Gastroesophageal sphincter (tissue), 4 donors: ENCODE measurements at places on chromosomes 13 and 19.
A peak's percentile ranks its signal among the peaks of the same experiment; 100 is the strongest.

GRCh38 chr19:46408664-46409039 is 4.7 kb downstream of the CCDC8 start:
- peak; percentile 76 for ATAC-seq

DNA sequence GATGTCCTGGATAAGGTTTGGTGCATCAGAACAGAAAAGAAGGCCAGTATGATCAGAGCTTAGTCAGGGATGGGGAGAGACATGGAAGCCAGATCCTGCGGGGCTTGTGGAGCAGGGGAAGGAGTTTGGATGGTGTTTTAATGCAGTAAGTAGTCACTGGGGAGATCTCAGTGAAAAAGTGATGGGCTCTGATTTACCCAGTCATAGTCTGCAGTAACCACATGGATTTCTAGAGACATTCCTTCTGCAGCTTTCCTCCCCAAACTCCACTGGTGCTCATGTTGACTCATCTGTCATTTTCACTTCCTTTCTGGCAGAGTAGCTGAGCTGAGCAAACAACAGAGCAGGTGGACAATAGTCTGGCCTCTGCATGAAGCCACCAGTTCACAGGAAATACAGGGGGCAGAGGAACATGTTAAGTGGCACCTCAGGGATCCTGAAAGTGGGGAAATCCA is 144.1 kb downstream of the DPF1 start:
- ATAC-seq = no peak

DNA sequence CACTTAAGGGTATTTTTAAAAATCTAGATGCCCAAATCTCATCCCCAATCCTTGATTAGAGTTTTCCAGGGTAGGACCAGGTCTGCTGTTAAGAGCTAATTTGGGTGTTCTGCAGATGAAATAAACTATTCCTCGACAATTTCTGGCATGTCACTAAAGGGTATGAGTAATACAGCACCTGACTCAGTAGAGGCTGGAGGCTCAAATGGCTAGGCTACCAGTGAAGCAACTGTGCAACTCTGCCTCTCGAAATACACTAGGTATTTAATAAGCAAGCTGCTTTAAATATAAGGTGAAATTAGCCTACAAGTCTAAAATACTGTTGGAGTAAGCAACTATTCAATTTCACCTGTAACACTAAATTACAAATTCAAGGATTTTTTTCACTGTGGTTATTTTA is 1.5 kb downstream of the RNF6 start:
- no peak for ATAC-seq

- peak; percentile 50 for ATAC-seq
Observed at GRCh38 chr19:532561-533363, 1.2 kb downstream of the CDC34 start.

- no peak for ATAC-seq
Observed at GRCh38 chr19:51333836-51334460, 8.0 kb downstream of the VSIG10L start.

DNA sequence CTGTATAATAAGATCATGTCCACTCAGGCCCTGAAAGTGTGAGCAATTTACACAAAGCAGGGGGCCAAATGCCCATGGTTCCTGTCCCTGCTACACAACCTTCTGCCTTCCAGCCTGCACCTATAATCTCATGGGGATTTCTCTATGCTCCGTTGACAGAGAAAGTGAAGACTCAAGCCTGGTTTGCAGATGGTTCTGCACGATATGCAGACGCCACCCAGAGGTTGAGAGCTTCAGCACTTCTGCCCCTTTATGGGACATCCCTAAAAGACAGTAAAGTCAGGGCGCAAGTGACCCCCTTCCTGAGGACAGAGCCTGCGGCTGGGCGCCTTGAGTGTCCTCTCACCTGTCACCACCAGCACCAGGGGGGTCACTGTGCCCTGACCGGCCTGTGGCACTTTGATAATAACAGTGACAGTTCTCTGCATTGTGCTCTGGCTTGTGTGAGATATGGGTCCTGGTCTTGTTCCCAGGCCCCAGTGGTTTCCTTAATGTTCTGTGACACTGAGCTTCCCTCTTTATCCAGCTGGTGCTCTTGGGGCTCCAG is 15.1 kb downstream of the LILRA5 start:
- ATAC-seq = no peak

DNA sequence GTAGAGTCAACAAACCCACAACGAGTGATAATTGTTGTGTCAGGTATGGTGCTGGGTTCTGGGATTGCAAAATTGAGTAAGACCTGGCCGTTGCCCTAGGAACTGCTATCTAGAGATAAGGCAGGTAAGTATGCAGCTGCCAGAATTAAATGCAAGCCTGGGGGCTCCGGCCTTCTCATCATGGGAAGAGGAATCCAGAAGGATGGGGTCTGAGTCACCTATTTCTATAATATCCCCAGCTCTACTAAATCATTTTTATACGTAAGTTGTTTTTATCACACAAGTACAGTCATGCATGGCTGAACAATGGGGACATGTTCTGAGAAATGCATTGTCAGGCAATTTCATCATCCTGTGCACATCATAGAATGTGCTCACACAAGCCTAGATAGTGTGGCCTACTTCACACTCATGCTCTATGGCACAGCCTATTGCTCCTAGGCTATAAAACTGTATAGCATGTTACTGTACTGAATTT is 203.0 kb downstream of the KLF5 start:
- no peak for ATAC-seq

- ATAC-seq = no peak
Observed at GRCh38 chr19:3135961-3136683, at the start of gene GNA15. TSS of gene GNA15 (plus strand) at chr19:3136033. CDS start at chr19:3136451, 418 bp downstream.

- no peak for ATAC-seq
Observed at GRCh38 chr19:17743874-17744580, 7.2 kb upstream of the FCHO1 start.

DNA sequence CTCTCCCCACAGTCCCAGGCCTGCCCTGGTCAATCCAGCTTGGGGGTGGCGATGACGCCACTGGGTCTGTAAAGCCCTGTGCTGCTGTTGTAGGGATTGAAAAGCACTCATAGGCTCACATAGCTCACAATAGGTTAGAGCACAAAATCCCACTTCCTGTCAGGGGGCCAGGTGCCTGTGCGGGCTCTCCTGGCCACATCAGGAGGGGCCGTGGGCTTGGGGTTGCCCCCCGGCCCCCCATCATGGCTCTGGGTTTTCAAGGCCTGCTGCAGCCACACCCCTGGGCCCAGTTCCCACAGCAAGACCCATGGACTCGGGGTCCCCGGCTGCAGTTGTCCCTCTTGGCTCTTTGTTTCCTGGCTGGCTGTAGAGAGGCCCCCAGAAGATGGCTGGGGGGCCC is 62.9 kb downstream of the SMARCA4 start:
- no peak for ATAC-seq

GRCh38 chr13:95620825-95621498 is 23.5 kb downstream of the DZIP1 start:
- no peak for ATAC-seq

DNA sequence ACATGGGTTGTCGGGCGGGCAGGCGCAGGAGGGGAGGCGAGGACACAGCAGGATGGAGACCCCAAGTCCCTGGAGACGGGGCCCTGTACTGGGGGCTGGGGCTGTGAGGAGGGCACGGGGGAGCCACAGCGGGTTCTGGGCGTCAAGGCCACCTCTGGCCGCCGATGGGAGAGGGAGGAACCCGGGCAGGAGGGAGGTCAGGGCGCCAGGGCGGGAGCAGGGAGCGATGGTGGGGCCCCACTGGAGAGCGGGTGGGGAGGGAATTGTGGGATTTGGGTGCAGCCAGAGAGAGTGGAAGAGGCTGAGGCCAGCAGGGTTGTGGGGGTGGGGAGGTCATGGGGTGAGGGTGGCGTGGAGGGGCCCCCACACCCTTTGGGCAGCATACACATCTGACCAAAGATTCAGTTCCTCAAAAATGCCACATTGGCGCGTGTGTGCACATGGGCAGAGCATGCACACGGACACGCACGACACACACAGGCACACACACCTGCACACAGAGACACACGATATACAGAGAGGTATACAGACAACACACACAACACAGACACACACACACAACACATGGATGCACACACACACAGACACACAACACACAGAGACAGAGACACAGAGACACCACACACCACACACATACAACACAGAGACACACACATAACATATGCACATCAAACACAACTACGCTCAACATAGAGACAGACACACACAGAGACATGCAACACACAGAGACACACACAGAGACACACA is 54.9 kb downstream of the AP1M1 start:
- peak; percentile 38 for ATAC-seq

DNA sequence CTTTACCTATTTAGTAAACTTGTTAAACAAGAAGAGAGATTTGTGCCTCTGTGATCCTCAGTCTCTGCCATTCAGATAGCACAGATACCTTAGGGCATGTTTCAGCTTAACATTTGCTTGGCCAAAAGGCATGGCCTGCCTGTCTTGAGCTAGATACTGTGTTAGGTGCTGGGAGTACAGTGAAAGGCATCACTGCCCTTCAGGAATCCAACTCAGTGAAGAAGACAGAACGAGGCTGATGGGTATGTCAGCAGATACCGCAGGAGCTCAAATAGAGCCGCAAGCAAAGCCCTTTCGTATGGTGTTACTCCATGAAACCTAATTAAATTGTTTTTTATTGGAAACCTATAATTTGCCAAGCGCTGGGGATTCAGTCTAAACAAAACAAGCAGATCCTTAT is 12.9 kb downstream of the ZNF507 start:
- ATAC-seq = no peak

GRCh38 chr13:110509478-110509926 is 52.0 kb downstream of the RAB20 start:
- no peak for ATAC-seq

DNA sequence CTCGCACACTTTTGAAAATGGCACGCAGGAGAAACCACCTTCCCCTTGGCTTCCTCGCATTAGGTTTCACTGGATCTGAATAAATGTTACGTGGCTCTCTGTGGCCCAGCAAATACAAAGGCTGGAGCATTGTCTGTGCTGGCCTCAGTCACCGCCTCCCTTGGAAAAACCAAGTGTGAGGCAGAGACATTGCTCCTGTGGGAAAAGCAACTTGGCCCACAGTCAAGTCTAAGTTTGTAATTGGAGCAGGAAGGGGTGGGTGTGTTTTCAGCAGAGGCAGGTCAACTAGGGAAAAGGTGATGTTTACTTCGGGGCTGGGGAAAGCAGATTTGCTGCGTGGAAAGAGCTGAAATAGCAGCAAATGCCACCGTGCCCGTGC is 101.6 kb downstream of the IRS2 start:
- ATAC-seq = peak; percentile 46

DNA sequence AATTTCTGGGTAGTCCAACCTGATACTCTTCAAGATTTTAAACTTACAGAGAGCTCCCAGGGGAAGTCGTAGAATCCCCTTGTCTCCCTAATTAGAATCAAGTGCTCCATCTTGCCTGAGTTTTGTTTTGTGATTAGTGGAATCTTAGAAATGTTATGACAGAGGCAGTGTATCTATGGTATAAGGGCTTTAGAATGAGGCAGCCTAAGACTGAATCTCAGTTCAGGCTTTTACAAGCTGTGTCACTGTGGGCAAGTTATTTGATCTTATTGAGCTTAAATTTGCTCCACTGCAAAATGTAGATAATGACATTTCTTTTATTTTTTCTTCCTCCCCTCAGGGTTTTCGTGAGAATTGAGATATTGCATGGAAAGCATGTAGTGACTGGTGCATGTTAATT is 215.5 kb downstream of the POSTN start:
- ATAC-seq = no peak

GRCh38 chr19:50252111-50252886 is 48.9 kb downstream of the MYH14 start:
- ATAC-seq = no peak

DNA sequence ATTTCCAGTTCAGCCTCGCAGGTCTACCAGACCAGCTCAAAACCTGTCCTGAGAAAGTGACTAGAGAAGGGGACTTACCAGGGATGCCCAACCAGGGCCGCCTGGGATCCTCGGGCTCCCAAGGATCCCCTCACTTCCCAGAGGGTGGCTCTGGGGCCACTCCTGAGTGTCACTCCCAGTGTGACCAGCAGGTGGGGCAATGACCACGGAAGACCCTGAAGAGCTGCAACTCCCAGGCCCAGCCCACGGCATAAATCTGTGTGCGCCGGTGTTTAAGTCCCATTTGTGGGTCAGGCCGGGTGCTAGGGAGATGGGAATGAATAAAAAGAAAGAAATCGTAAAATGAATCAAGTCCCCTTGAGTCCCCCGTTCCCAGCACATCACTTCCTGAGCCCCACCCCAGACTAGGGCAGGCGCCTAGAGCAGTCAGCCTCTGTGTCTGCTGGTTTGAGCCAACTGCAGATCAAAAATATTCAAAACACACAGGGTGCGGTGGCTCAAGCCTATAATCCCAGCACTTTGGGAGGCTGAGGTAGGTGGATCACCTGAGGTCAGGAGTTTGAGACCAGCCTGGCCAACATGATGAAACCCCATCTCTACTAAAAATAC is 10.7 kb downstream of the PTGIR start:
- peak; percentile 88 for ATAC-seq

DNA sequence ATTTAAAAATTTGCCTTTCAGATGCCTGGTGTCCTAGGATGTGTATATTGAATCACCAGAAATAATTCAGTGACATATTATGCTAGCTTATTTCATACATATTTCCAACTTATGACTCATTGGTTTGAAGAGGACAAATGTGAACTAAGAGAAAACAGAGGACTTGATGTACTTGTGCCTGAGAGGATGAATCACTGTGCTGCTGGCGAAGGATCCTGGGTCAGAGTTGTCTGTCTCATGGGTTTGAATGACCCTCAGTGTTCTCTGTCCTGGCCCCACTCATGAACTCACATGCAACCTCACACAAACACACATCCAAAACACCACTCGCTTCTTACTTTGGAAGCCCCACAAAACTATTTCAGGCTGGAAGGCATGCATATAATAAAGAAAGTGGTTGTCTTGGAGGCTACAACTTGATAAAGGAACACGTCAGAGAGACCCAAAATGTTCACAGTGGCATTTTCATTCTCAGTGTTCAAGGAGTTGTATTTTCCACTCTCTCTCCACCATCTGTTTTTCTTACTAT is 129.0 kb upstream of the SPRY2 start:
- ATAC-seq = peak; percentile 99
